Smooth muscle cell of trachea (primary cell): ENCODE measurements at places on chromosomes 12 and 14. TPM values are rescaled to one million over a fixed set of nuclear protein-coding genes. Genes with fewer than 3 reads are reported as not detected.

The NOVA1 gene
- 7.9 and 20.8 TPM in 2 replicates for total RNA-seq

The PSME1 gene
- 132 and 143 TPM in 2 replicates for total RNA-seq

The OTOGL gene
- total RNA-seq: under 0.01 and 0.29 TPM in 2 replicates

The GPR135 gene
- total RNA-seq: 3.9 and 4.1 TPM in 2 replicates

The ESR2 gene
- 0.29 and 0.50 TPM in 2 replicates for total RNA-seq

The KRT75 gene
- total RNA-seq: not detected in 2 replicates

The LRRC10 gene
- not detected in 2 replicates for total RNA-seq

The ACOT6 gene
- not detected in 2 replicates for total RNA-seq

The POTEM gene
- total RNA-seq: not detected in 2 replicates

The OR4Q3 gene
- not detected in 2 replicates for total RNA-seq

The NRIP2 gene
- 0.15 and 0.50 TPM in 2 replicates for total RNA-seq

The TGM1 gene
- total RNA-seq: 0.83 and 1.5 TPM in 2 replicates

The DACT1 gene
- 6.4 and 14.6 TPM in 2 replicates for total RNA-seq

The MYF6 gene
- total RNA-seq: not detected in 2 replicates

The JPH4 gene
- total RNA-seq: not detected in 2 replicates

The CLEC2A gene
- total RNA-seq: not detected in 2 replicates
